ENCODE measurements at places on chromosomes 16 and 17. TPM values are rescaled to one million over a fixed set of nuclear protein-coding genes. Genes with fewer than 3 reads are reported as not detected.
A peak's percentile ranks its signal among the peaks of the same experiment; 100 is the strongest.

GRCh38 chr16:12874186-12874585 is 27.2 kb upstream of the SHISA9 start:
- no peak for DNase-seq

Gene CD300LB
- 0.08 TPM for total RNA-seq

Gene ZNRF1
- 14.0 TPM for total RNA-seq

GRCh38 chr17:72102366-72102765 is 18.5 kb upstream of the SOX9 start:
- no peak for DNase-seq

DNA sequence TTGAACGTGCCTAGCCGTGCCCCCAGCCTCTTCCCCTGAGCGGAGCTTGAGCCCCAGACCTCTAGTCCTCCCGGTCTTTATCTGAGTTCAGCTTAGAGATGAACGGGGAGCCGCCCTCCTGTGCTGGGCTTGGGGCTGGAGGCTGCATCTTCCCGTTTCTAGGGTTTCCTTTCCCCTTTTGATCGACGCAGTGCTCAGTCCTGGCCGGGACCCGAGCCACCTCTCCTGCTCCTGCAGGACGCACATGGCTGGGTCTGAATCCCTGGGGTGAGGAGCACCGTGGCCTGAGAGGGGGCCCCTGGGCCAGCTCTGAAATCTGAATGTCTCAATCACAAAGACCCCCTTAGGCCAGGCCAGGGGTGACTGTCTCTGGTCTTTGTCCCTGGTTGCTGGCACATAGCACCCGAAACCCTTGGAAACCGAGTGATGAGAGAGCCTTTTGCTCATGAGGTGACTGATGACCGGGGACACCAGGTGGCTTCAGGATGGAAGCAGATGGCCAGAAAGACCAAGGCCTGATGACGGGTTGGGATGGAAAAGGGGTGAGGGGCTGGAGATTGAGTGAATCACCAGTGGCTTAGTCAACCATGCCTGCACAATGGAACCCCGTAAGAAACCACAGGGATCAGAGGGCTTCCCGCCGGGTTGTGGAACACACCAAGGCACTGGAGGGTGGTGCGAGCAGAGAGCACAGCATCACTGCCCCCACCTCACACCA is 724 bp downstream of the GAA start:
- DNase-seq = peak; percentile 47

GRCh38 chr16:89361751-89362539 is 128.4 kb downstream of the ANKRD11 start:
- no peak for DNase-seq

- DNase-seq = no peak
Observed at GRCh38 chr16:58497935-58498334, 2.0 kb upstream of the NDRG4 start.

Gene CMTM2
- total RNA-seq = not detected

Gene CDRT15
- not detected for total RNA-seq

DNA sequence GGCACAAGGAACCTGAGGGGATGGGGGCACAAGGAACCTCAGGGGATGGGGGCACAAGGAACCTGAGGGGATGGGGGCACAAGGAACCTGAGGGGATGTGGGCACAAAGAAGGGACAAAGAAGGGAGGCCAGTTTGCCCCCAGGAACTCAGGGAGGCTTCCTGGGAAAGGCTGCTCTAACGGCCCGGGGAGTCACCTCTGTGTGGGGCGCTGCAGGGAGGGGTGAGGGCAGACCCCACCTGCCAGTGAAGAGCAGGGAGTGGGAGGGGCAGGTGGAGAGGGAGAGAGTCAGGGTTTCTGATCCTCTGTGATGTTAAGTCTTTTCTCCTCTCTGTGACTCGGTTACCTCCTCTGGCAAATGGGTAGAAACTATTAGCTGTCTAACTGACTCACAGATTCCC is 57.7 kb downstream of the TIMM22 start:
- no peak for DNase-seq

DNA sequence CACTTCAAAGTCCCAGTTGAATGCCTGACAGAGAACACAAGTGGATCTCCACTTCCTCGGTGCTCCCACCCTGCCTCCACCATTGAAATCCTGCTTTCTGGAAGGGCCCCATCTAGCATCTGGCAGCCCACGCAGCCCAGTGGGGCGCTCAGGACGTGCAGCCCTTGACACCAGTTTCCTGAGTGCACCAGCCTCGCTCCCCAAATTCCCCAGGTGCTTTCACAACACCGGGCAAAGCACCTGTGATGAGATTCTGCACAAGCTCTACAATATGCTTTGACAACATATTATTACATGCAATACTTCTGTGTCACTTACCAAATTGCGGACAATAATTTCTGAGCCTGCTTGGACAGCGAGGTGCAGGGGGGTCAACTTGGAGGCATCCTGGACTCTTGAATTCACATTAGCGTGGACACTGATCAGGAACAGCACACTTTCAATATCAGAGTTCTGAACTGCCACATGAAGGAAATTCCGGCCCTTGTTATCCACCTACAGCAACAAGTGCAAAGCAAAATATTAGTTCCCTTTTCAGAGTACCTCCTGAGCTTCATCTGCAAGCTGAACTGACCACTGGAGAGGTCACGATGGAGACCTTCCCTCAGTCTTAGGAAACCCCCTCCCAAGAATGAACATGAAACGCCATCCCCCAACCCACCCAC is 33.9 kb downstream of the CYB5D2 start:
- no peak for DNase-seq

DNA sequence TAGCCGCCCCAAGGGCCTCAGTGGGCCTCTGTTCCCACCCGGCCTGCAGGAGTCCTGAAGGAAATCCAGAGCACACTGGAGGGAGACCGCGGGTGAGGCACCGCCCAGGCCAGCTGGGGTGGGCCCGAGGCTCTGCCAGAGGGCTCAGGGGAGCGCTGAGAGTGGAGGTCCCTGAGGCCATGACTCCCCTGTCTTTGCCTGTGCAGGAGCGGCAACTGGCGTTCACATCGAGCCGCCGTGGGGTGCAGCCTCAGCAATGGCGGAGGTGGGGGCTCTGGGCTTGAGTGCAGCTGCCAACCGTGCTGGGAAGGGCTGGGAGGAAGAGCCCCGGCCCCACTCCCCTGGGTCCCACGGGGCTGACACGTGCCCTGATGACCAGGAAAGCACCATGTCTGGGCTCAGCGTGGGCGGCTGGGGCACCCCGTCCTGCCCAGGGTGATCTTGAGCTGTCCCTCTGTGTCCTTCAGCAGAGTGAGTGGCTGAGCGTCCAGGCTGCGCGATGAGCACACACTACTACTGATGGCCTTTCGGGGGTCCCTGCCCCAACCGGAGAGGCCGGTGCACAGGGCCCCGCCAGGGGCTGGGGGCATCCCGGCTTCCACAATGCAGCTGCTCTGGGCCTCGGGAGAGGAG is 13.1 kb upstream of the MYO15B start:
- DNase-seq = peak; percentile 42

GRCh38 chr16:67428146-67428731 is 2.7 kb upstream of the HSD11B2 start:
- peak; percentile 72 for DNase-seq

Gene CCL8
- not detected for total RNA-seq

Gene NPIPB13
- total RNA-seq = 6.2 TPM

DNA sequence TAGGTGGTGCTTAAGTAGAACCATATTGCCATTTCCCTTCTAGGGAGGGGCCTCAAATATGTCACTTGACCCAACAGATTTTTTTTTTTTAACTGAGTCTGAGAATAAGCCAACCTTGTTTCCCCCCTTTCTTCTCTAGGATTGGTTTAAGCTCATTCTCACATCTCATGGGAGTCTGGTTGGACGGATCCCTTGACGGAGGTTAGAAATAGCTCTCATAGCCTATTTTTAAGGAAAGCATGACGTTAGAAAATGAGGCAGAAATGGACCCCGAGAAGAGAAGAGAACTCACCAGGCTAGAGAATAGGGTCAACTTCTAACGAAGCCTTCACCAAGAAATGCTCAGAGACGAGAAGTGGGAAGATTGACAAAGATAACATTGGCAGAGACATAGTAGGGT is 95.1 kb upstream of the ZFHX3 start:
- no peak for DNase-seq

- DNase-seq = no peak
Observed at GRCh38 chr16:83717308-83717707, 90.5 kb upstream of the HSBP1 start.

Gene ELMO3
- 5.2 TPM for total RNA-seq

- no peak for DNase-seq
Observed at GRCh38 chr17:35142467-35142796, 329 bp upstream of the NLE1 start.

- no peak for DNase-seq
Observed at GRCh38 chr17:1067282-1067956, 70.5 kb downstream of the TIMM22 start.

GRCh38 chr17:73767696-73768095 is 123.5 kb upstream of the SDK2 start:
- DNase-seq = no peak

Data from left lobe of liver (tissue), 2 donors.